T-helper 2 cell treated with Interferon-gamma antibody and Interleukin-4, amounts not matched to agents 5 μg/mL and 100 μg/mL, for 36 hours (primary cell): ENCODE measurements at places on chromosomes 3 and 15.

DNA sequence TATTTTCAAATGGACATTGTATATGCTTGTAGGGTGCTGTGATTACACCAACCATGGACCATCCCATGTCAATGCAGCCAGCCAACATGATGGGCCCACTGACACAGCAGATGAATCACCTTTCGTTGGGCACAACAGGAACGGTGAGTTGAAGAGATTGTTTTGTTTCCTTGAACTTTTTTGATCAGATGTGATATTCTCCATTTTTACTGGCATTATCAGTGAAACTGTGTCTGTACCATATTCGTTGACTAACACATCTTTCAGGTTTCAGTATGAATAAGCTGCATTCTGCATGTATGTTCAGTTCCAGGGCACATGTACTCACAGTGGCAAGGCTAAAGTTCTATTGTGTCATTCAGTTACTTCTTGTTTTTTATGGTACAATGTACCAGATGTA is 655.2 kb downstream of the RBMS3 start:
- H3K4me1 ChIP-seq = peaks cover 18% of the 10 kb centered on the region
- peak; percentile 30 for DNase-seq
- H3K4me3 ChIP-seq = no peak overlapping the region
- H3K27ac ChIP-seq = no peak overlapping the region
- H3K27me3 ChIP-seq = peaks cover 7% of the 10 kb centered on the region
- no peaks in the 10 kb centered on the region for H3K36me3 ChIP-seq

DNA sequence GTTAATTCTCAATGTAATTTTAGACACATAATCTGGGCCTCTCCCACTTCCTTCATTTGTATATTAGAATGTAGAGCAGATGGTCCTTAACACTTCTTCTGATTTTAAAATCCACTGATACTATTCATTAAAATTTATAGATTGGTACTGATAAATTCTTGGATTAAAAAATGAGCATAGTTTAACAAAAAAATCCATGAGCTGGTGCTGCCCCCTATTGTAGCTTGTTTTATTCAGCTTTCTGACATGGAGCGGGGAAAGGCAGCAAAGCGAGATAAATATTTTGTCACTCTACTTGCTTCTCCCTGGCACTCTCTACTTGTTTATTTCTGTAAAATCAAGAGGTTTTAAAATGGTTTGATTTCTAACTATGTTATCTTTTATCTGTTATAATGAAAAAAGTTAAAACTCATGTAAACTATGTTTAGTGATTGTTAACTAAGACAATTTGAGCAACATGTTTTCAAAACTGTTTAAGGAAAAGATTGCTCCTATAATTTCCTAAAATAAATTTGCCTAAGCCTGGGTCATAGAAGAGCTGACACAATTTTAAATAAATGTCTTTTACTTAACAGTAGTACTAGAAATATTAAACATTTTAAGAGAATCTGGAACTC is 26.5 kb upstream of the PLOD2 start:
- no peaks in the 10 kb centered on the region for H3K27me3 ChIP-seq
- DNase-seq = no peak
- no peak overlapping the region for H3K4me3 ChIP-seq
- H3K27ac ChIP-seq = no peak overlapping the region
- H3K4me1 ChIP-seq = no peaks in the 10 kb centered on the region

- no peaks in the 10 kb centered on the region for H3K36me3 ChIP-seq
- H3K27me3 ChIP-seq = peaks cover 6% of the 10 kb centered on the region
- H3K4me3 ChIP-seq = no peak overlapping the region
- no peak overlapping the region for H3K27ac ChIP-seq
- DNase-seq = no peak
- H3K4me1 ChIP-seq = no peaks in the 10 kb centered on the region
Observed at GRCh38 chr3:37700466-37701248, 161.0 kb upstream of the CTDSPL start.

GRCh38 chr15:70246623-70247220 is 149.0 kb upstream of the TLE3 start:
- no peak for DNase-seq
- H3K36me3 ChIP-seq = no peaks in the 10 kb centered on the region
- no peak overlapping the region for H3K4me3 ChIP-seq
- peaks cover 13% of the 10 kb centered on the region for H3K4me1 ChIP-seq

DNA sequence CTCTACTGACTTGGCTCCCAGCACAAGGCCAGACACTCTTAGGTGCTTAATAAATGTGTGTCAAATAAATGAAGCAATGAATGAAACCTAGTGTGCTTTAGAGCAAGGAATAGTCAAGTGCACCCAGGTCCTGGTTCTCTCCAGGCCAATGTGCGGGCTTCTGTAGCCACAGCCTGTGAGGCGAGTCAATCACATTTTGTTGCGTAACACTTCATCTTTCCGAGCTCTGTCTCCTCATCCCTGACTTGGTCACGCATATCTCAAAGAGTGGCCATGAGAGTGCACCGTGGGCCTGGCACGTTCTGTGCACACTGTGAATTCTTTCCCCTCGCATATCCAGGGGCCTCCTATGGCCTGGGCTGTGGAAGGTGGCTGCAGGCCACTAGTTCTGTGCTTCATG is 11.4 kb upstream of the SH3GL3 start:
- H3K27ac ChIP-seq = no peak overlapping the region
- no peak overlapping the region for H3K4me3 ChIP-seq
- H3K36me3 ChIP-seq = no peaks in the 10 kb centered on the region
- H3K4me1 ChIP-seq = no peaks in the 10 kb centered on the region
- DNase-seq = no peak
